NK-92 treated with Interleukin-12 subunit alpha and Interleukin-12 subunit beta, amount 100 ng/mL, for 24 hours (cell line): ENCODE measurements at places on chromosomes 5 and 9.

DNA sequence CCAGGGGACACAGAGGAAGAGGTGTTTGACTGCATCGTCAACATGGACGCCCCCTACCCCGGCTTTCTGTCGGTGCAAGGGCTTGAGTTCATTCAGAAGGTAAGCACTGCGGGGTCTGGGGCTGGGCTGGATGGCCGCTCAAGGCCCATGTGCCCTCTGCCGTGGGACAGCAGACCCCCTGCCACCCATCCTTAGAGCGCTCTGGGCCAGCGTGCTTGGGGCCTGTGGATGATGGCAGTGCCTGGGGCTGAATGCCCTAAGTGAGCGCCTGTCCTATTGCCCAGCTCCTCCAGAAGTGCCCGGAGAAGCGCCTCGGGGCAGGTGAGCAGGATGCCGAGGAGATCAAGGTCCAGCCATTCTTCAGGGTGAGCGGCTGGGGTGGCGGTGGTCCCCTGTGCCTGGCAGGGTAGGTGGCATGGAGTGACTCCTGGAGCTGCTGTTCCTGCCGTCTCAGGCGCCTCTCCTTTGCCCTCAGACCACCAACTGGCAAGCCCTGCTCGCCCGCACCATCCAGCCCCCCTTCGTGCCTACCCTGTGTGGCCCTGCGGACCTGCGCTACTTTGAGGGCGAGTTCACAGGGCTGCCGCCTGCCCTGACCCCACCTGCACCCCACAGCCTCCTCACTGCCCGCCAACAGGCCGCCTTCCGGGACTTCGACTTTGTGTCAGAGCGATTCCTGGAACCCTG lies 3.9 kb downstream of the ZDHHC12 start:
- DNase-seq = no peak

DNA sequence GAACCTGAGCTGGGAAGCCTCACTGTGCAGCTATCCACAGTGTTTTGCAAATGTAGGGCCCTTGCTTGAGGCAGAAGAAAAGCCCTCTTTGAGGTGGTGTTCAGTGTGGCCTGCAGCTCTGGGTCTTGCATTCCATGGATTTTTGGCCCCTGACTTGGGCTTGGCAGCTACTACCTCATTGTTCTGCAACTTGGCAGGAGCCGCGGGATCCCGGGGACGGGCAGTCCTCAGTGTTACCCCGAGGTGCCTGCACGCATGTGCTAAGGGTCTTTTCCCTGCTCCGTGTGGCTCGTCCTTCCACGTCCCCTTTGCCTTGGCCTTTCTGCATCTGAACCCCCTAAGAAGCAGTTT lies 39.8 kb downstream of the NEK6 start:
- no peak for DNase-seq

GRCh38 chr9:81529556-81530193 lies 159.7 kb downstream of the TLE1 start:
- no peak for DNase-seq

DNA sequence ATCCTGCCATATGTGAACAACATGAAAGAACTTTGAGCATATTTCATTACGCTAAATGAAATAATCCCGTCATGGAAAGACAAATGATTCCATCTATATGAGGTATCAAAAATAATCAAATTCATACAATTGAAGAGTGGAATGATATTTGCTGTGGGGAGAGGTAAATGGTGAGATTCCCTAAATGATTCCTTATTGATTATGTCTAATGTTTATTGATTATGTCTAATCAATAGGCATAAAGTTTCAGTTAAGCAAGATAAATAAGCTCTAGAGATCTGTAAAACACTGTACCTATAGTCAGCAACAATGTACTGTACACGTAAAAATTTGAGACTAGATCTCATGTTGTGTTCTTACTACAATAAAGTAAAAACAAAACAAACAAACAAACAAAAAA lies 85.4 kb upstream of the MEGF10 start:
- no peak for DNase-seq

GRCh38 chr9:89185980-89186379 lies 7.4 kb upstream of the SHC3 start:
- no peak for DNase-seq

DNA sequence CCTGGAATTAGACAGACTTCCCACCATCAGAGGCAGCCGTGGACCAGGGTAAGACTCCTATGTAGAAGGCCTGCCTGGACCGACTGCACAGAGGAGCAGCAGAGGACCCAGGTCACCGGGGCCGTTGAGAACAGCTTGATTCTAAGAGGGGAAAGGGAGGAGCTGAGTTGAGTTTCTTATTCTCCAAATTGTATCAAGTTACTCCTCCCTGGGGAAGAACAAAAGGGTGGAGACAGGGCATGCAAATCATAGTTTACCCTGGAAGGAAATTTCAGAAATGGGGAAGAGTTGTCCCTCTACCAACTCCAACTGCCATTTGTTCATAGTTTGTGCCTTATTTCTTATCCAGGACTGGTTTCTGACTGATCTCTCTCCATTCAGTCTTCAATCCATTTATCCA lies 20.9 kb upstream of the SLC31A2 start:
- no peak for DNase-seq
